ENCODE measurements at places on chromosomes 1 and 21. TPM values are rescaled to one million over a fixed set of nuclear protein-coding genes. Genes with fewer than 3 reads are reported as not detected.

- H3K4me3 ChIP-seq, result no peak overlapping the region
- no peaks in the 10 kb centered on the region for H3K27me3 ChIP-seq
- peak; percentile 85 for DNase-seq
- H3K27ac ChIP-seq, result peak overlapping the region; percentile 86
- H3K4me1 ChIP-seq, result peaks cover 39% of the 10 kb centered on the region
- H3K36me3 ChIP-seq, result no peaks in the 10 kb centered on the region
Measured at GRCh38 chr1:96538883-96539282, 182.7 kb upstream of the PTBP2 start.

The GFI1 gene
- 0.41 TPM for total RNA-seq

- H3K36me3 ChIP-seq, result no peaks in the 10 kb centered on the region
- DNase-seq, result no peak
- no peak overlapping the region for H3K27ac ChIP-seq
- H3K4me1 ChIP-seq, result no peaks in the 10 kb centered on the region
- no peak overlapping the region for H3K4me3 ChIP-seq
- H3K27me3 ChIP-seq, result no peaks in the 10 kb centered on the region
Measured at GRCh38 chr21:26188422-26188821, 17.9 kb upstream of the APP start.

DNA sequence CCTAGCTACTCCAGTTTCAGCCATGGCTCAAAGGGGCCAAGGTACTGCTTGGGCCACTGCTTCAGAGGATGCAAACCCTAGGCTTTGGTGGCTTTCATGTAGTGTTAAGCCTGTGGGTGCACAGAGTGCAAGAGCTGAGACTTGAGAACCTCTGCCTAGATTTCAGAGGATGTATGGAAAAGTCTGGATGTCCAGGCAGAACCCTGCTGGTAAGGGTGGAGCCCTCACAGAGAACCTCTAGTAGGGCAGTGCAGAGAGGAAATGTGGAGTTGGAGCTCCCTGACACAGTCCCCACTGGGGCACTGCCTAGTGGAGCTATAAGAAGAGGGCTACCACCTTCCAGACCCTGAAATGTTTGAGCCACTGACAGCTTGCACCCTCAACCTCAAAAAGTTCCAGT, 16.2 kb downstream of the RIIAD1 start:
- no peaks in the 10 kb centered on the region for H3K36me3 ChIP-seq
- DNase-seq, result no peak
- H3K4me1 ChIP-seq, result no peaks in the 10 kb centered on the region
- no peaks in the 10 kb centered on the region for H3K27me3 ChIP-seq

- peaks cover 29% of the 10 kb centered on the region for H3K4me1 ChIP-seq
- no peak overlapping the region for H3K27ac ChIP-seq
- H3K36me3 ChIP-seq, result peaks cover 11% of the 10 kb centered on the region
- no peaks in the 10 kb centered on the region for H3K27me3 ChIP-seq
- no peak for DNase-seq
Measured at GRCh38 chr1:27967106-27967883, 7.5 kb downstream of the XKR8 start.

GRCh38 chr21:14690886-14691285, 144.8 kb upstream of the SAMSN1 start:
- H3K27me3 ChIP-seq, result no peaks in the 10 kb centered on the region
- no peaks in the 10 kb centered on the region for H3K4me1 ChIP-seq
- H3K36me3 ChIP-seq, result no peaks in the 10 kb centered on the region

GRCh38 chr1:193700710-193701355, 514.4 kb upstream of the B3GALT2 start:
- H3K27me3 ChIP-seq, result no peaks in the 10 kb centered on the region
- peaks cover 4% of the 10 kb centered on the region for H3K4me1 ChIP-seq
- no peaks in the 10 kb centered on the region for H3K36me3 ChIP-seq
- H3K4me3 ChIP-seq, result no peak overlapping the region

DNA sequence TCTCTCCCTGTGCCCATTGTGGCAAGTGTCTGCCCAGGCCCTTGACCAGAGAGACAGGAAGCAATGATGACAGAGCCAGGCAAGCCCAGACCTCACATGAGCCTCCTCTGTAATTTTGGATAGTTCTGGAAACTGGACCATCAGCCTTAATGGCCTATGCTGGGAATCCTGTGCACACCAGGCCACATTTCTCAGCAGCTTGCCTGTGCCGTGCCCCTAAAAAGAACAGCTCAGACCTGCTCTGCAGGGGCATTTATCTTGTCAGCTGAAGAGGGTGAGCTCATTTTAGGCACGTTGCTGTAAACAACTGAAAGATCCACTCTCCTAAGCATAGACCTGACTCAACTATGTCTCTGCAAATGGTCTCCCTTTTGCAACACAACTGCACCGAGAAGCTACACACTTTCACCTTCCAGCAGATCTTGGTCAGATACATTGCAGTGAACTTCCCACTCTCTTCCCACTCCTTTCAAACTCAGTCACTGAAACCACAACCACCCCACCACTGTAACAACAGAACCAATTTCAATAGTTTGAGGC, 53.5 kb upstream of the BACH1 start:
- no peak for DNase-seq
- no peaks in the 10 kb centered on the region for H3K27me3 ChIP-seq
- no peak overlapping the region for H3K4me3 ChIP-seq
- H3K4me1 ChIP-seq, result peaks cover 18% of the 10 kb centered on the region
- H3K27ac ChIP-seq, result peak overlapping the region; percentile 37

DNA sequence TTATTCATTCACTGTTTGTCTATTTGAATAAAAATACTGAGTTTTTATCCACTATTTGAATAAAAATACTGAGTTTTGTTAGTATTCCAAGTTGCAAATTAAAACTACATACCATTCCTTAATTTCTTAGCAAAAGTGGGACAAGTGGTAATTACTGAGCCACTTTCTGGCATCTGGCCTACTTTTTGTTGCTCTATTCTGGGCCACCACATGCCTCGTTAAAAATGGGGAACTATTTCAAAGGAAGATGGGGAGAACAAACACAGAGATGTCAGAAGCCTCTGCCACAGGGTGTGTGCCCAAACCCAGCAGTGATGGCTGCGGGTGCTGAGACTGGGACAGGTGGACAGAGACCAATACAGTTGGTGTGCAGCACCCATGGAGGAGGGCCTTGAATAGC, 14.6 kb downstream of the PIGP start:
- H3K27me3 ChIP-seq, result no peaks in the 10 kb centered on the region
- no peaks in the 10 kb centered on the region for H3K36me3 ChIP-seq

The TRIM17 gene
- 0.95 TPM for total RNA-seq

The CYP4X1 gene
- total RNA-seq, result 4.9 TPM

The SHISA4 gene
- total RNA-seq, result 12.7 TPM

All from sigmoid colon (tissue), 7 donors.